Stimulated activated CD4-positive, alpha-beta T cell treated with anti-CD3 and anti-CD28 coated beads, Interleukin-12 subunit alpha, Interleukin-12 subunit beta, amount 100 ng/mL, for 48 hours (primary cell): ENCODE measurements at places on chromosomes 11 and 22.

DNA sequence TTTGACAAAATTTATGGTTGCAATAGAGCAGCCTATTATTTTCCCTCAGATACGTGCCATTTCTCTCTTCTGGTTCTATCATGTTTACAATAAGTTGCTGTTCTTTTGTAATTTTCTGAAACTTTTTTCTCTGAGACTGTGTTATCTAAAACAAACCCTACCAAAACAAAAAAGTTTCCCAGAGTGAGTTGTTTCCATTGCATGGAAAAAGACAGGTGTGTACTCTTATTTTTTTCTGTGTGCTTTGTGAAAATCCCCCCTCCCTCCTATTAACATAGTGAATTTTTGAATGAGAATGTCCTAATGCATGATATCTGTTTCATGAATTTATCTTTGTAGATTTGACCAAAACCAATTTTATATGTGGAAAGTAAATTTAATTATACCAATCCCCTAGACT, 137.6 kb downstream of the DDX10 start:
- no peak for DNase-seq

DNA sequence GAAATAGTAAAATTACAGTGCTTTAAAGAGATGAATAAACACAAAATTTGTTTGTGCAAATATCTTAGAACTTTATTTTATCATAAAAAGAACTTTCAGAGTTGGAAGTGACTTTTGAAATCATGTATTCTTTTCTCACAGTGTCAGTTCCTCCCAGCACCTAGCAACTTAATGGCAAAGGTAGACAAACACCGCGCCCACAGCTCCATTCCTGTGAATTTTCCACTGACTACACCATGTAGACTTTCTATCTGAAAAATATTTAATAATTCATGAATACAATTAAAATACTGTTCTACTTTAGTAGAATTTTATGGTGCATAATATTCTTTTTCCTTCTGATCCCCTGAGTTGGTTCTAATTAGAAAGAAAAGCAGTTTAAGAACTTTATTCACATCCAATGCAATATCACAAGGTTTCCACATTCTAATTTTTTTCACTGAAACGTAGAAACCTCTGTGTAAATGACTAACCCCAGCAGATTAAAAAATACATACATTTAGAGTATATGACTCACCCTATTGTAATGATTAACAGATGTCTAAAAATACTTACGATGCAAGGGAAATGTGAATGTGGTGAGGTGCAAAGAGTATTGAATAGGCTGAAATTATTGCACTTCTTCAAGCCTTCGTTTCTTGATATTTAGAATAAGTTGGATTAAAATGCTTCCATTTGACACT, 218.2 kb upstream of the CCDC179 start:
- DNase-seq: no peak

DNA sequence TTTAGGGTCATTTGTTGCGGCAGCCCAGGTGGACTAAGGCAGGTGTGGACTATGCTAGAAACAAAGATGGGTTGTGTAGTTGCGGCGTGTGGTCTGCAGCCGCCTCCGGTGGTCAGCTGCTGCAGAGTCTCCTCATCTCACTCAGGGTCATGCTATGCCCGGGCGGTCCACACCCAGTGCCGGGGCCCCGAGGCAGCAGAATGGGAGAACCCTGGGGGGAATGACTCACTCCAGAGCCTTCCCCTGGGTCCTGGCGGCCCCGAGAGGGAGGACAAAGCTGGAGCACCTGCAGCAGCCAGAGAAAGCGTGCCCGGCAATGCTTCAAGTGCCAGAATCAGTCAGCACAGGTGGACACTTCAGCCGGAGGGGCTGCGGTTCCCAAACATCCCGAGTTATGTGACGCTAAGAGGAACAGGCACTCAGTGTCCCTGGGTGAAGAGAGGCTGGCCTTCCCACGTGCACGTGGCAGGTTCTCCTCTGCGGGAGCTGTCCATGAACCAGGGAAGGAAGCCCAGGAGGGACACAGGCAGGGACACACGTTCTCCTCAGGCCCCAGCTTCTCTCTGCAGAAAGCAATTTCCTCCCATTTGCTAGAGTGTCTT, 289.6 kb upstream of the B3GAT1 start:
- no peak for DNase-seq

- DNase-seq: peak; percentile 37
Measured at GRCh38 chr11:1310772-1311468, 1.5 kb upstream of the TOLLIP start.

DNA sequence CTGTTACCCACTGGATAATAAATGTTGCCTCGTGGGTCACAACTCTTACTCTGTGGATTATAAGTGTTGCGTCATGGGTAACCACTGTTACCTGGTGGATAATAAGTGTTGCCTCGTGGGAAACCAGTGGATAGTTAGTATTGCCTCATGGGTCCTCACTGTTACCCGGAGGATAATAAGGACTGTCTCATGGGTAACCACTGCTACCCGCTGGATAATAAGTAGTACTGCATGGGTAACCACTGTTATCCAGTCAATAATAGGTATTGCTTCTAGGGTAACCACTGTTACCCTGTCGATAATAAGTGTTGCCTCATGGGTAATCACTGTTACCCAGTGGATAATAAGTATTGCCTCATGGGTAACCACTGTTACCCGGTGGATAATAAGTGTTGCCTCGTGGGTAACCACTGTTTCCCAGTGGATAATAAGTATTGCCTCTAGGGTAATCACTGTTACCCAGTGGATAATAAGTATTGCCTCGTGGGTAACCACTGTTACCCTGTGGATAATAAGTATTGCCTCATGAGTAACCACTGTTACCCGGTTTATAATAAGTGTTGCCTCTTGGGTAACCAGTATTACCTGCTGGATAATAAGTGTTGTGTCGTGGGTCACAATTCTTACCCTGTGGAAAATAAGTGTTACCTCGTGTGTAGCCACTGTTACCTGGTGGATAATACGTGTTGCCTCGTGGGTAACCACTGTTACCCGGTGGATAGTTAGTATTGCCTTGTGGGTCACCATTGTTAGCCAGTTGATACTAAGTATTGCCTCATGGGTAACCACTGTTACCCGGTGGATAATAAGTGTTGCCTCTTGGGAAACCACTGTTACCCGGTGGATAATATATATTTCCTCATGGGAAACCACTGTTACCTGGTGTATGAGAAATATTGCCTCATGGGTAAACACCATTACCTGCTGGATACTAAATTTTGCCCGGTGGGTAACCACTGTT, 15.7 kb upstream of the NXPE4 start:
- DNase-seq: no peak

- no peak for DNase-seq
Measured at GRCh38 chr22:44850946-44851345, 98.6 kb downstream of the ARHGAP8 start.

DNA sequence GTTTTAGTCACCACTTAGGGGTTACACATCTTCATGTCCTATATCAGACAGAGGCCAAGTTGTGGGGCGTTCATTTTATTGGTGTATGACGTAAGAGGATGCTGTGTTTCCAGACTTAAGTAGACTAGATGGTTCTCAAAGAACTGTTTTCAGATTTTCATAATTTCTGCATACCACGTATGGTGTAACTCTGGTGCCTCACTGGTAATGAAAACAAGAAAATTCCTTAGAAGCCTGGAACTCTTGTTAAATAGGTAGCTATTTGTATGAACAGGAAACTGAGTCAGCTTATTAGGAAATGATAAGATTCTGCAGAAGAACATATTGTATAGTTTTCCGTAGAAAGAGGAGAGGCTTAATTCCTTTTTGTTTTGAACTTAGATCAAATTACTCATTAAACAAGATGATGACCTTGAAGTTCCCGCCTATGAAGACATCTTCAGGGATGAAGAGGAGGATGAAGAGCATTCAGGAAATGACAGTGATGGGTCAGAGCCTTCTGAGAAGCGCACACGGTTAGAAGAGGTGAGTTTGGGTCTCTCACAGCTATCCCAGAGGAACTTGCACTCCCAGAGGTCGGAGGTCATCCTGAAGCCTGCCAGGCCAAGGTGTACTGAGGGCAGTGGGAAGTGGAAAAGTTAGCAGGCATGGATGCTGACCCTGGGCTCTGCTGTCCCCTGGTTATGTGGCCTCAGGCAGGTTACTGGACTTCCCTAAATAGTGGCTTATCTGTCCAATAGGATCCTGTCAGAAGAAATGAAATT, 3.9 kb downstream of the CDC45 start:
- no peak for DNase-seq

DNA sequence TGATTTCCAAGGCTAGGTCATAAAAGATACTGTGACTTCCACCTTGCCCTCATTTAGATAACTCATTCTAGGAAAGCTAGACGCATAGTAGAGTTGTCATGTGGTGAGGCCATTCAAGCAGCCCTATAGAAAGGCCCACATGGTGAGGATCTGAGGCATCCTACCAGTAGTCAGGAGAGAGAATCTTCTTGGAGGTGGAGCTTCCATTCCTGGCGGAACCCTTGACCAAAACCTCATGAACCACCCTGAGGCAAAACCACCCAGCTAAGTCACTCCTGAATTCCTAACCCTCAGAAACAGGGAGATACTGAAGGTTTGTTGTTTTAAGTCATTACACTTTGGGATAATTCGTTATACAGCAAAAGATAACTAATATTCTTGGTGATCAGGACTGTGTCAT, 2.9 kb upstream of the HDHD5 start:
- DNase-seq: no peak

GRCh38 chr11:46759196-46759595, 40.2 kb downstream of the F2 start:
- DNase-seq: no peak

- no peak for DNase-seq
Measured at GRCh38 chr11:72418834-72419560, 15.3 kb downstream of the CLPB start.

DNA sequence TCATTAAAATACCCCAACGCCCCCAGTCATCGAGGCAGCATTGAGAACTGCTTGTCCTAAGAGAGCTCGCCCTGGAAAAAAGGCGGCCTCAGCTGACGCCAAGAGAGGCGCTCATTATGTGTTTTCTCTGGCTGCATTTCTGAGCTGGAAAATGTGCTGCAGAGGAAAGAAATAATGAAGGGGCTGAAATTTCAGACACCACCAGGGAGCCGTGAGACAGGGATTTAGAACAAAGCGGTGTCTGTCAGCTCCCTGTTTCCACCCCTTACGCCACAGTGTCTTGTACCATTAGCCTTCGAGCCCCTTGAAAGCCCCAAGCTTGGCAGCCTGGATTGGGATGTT, 14.4 kb downstream of the USH1C start:
- no peak for DNase-seq

DNA sequence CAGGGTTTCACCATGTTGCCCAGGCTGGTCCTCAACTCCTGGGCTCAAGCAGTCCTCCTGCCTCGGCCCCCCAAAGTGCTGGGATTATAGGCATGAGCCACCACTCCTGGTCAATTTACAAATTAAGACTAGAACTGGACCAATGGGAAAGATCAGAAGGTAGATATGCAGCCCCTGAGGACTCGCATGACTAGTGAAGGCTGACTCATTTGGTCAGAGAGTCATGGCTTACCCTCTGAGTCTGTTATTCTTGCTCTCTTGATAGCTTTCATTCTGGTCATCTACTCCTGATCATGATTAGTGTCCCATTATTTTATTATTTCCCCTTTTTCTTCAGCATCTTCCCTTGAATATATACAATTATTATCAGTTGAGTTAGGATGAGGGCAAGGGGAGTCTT, 2.7 kb upstream of the LDHAL6A start:
- DNase-seq: no peak

DNA sequence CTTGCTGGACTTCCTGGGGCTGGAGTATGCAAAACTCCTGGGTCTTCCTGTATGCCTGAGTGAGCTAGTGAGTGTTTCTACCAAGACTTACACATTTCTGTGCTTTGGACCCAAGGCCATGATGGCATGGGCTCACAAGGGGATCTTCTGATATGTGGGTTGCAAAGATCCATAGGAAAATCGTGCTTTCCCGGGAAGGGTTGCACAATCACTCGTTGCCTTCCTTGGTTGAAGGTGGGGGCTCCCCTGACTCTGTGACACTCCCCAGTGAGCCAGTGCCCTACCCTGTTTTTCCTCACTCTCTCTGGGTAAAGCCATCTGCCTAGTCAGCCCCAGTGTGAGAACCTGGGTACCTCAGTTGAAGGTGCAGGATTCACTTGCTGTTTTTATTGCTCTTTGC, 114.0 kb upstream of the CCDC179 start:
- DNase-seq: no peak

DNA sequence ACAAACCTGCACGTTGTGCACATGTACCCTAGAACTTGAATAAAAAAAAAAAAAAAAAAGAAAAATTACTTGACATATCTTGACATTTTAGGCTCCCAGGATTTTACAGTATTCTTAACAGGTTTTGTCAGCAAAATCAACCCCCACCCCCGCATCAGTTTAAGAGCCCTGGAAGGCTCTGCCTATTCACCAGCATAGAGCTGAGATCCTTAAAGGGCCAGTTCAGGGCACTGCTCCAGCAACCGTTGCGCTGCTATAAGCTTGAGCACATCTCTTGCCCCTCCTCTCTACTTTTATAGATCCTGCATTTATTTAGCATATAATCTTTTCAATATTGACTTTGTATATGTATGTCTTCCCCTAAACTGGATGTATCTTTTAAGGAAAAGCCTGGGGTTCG, 697 bp upstream of the PAFAH1B2 start:
- DNase-seq: no peak
